ENCODE measurements at places on chromosomes 5 and 9.

DNA sequence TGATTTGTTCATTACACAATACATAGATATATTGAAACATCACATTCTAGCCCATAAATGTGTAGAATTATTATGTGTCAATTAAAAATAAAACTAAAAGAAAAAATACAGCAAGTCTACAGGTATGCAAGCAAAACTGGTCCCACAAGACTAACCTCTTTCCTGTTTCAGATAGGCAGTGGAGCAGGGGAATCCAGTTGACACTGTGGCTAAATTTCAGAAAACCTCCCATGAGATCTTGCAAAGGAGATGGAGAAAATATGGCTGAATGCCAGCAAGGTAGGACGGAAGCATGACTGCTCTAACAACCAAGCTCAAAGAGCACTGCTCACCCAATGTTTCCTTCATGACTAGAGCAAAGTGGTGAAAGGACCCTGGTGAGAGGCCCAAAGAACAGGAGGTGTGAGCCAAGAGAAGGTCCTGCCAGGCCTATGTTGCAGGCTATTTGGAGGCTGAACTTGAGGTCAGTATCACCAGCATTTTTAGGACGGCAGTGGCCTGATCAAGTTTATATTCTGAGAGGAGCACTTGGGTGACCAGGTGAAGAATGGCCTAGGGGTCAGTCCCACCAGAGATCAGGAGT lies 1.1 kb upstream of the SH3TC2 start:
- DNase-seq = no peak

- DNase-seq = no peak
Observed at GRCh38 chr5:83947763-83948162, 227.1 kb upstream of the HAPLN1 start.

DNA sequence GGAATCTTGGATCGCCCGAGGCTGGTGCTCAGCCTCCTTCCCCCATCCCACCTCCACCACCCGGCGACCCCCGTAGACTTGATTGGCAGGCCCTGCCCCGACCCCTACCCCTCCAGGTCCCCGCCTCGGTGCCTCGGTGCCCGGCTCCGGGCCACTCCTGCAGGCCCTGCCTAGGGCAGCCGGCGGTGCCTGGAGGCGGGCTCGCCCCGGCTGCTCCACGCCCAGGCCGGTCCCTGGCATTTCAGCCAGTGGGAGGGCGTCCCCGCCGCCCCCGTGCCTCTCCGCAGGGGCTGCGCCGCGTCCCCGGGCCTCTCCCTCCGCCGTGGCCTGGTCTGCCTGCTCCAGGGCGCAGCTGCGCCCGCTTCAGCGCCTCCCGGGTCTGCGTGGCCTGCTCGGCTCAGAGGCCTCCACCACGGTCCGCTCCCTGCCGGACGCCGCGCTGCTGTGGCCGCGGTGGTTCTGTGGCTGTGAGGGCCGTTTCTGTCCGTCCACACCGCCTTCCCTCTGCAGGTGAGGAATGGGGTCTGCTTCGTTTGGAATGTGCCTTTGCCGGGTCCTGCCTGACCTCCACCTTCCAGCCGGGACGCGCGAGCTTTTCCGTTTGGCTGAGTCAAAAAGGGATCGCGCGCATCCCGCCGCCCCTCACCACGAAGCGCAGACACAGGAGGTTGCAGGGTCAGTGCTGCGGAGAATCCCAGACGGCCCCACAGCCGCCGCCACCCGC lies 48.3 kb upstream of the IRX4 start:
- no peak for DNase-seq

DNA sequence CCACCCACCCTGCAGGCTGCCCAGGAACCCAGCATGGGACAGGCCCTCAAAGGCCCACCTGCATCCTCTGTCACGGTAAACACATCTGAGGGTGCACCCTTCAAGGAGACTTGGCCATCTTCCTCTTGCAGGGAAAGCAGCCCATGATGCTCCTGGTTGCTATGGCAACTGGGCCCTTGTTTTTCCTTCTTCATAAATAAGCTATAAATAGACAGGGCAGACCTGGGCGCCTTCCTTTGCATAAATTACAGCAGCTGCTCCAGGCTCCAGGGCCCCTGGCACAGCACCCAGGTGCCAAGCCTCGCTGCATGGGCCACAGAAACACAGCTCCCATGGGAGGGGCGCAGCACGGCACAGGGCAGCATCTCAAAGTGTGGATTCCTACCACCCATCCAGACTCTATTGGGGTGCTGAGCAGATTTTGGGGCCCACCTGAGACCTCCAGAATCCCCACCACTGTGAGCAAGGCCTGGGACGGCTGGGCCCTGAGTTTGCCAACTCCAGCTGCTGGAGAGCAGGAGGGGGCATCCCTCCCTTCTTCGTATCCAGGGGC lies 5.8 kb upstream of the PSMB7 start:
- no peak for DNase-seq

DNA sequence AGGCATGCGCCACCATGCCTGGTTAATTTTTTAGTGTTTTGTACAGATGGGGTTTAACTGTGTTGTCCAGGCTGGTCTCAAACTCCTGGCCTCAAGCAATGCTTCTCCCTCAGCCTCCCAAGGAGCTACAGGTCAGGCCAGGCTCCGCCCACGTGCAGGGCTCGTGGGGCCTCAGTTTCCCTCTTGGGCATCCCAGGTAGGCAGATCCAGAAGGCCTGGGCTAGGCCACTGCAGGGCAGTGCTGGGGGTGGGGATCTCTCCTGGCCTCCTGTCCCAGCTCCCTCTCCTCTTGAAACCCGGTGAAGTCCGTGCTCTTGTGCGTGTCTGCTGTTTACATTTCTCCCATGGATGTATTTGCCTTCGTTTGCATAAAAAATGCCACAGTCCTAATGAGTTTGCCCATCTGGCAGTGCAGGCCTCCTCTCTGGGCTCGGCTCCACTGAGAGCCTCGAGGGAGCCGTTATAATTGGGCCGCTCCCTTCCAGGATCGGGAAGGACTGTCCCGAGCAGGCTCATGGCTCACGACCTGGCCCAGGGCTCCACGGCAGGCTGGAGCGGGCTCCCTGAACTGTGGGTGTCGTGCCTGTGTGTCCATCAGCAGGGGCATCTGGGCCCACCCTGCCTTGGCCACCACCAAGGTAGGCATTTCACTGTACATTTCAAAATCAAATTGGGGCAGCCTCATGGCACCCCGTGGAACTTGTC lies 52.6 kb upstream of the RUFY1 start:
- no peak for DNase-seq

- DNase-seq = no peak
Observed at GRCh38 chr5:135135530-135136226, 101.7 kb upstream of the PITX1 start.

DNA sequence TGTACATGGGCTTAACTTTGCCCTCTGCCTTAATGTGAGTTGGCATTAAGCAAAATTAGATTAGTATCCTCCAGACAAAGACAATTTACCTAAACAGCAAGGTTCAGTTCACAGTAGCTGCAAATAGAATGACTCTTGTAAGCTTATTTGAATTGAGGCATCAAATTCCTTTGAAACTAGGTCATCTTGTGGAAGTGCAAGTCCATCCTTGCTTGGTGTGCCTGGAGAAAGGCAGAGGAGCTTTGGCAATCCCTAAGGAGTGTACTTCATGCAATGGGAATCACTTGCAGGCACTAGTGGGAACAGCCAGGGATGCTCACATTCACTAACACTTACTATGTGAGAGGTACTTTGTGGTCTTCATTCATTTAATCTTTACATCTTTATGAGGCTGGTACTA lies 118.3 kb downstream of the DRD1 start:
- DNase-seq = no peak

- DNase-seq = no peak
Observed at GRCh38 chr5:6718161-6718681, 5.0 kb downstream of the TENT4A start.

DNA sequence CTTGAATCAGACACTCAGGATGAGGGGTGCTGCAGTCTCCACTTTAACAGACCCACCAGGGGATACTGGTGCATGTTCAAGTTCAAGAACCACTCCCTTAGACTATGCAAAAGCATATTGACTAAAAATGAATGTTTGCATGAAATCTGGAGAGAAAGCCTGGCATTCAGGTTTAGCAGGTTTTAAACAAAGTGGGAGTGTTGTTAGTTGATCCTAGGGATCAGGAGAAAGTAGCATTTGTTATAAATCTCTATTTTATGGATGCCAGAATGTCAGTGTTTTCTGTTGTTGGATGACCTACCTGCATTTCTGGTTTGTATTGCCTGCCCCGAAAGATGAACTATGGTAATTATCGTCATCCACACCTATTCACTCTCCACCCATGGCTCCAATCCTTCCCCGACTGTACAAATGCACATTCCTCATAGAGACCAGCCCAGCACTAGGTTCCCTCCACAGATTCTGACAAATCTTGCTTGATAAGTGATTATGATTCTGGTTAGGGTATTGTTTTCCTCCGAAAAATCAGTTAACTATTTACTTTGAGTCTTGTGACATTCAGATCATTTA lies 17.2 kb downstream of the TMEM252 start:
- DNase-seq = no peak

DNA sequence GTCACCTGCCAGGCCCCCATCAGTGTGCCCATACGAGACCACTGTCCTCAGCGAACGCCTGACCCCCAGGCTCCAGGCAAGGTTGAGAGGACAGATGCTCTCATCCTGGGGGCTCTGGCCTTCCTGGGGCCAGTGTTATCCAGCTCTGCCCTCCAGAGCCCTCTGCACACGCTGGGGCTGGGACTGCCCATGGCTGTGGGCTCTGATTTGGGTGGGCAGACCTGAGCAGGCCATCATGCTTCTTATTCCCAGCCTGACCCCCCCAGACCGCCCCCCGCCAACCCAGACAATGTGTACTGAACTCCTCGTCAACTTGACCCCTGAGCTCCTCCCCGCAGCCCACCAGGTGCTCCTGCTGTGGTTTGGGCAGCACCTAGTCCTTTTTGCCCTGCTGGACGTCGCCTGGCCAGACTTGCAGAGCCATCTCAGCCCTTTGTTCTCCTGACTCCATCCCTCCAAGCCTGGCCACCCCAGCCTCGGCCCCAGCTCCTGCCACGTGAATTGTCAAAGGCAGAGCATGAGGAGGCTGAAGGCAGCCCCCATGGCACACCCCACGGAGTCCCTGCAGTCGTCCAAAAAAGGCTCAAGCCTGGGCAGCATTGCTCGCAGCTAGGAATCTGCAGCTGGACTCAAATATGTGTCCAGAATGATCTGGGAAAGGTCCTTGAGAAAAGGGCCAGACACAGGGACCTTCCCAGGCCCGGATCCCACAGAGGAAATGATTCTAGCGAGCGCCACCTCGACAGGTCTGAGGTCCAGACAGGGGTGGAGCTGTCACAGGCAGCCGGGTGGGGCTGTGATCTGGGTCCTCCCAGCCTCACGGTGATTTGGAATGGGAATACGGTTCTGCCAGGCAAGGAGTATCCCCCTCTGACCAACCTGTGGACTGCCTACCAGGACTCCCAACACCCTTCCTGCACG lies 87.0 kb downstream of the ADAMTS2 start:
- no peak for DNase-seq

- no peak for DNase-seq
Observed at GRCh38 chr5:93580063-93580926, 724 bp downstream of the NR2F1-AS1 start.

- DNase-seq = no peak
Observed at GRCh38 chr5:81854915-81855314, 104.0 kb upstream of the SSBP2 start.

DNA sequence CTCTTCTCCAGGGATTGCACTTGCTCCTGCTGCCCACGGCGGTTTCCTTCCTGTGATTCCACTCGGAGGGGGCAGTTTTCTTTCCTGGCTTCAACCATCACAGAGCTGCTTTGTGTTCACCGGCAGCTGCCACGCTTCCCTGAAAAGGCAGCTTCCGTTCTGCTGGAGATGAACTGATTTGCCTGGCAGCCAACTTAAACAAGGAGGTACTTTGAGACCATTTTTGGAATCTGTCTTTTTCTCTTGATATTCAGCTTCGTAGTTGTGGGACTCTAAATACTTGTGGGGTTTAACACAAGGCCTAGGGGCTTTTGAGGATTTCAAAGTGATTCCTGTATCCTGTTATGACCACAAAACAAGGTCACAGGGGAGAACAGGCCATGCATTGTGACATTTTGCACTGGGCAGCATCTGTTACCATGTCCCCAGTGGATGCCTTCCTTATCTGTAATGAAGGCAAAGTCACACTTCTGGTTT lies 192.0 kb downstream of the MTRR start:
- DNase-seq = no peak

- DNase-seq = no peak
Observed at GRCh38 chr5:174773371-174773770, 49.0 kb downstream of the MSX2 start.

DNA sequence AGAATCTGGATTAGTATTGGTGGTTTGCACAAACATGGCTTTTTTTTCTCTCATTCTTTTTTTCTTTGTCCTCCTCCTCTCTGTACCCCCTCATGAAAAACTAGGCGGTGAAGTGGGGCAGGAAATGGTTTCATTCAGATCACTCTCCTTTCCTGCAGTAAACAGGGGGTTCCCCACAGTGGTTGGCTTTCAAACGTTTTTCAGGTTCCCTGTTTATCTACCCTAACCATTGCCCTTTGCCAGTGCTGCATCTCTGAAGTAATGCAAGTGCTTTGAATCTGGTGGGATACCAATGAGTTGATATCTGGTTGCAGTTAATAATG lies 29.8 kb downstream of the NR4A3 start:
- no peak for DNase-seq
